NCI-H460 (cell line): ENCODE measurements at places on chromosomes 1 and 21.

- no peak for DNase-seq
Observed at GRCh38 chr1:225754940-225755641, 22.5 kb upstream of the SRP9 start.

DNA sequence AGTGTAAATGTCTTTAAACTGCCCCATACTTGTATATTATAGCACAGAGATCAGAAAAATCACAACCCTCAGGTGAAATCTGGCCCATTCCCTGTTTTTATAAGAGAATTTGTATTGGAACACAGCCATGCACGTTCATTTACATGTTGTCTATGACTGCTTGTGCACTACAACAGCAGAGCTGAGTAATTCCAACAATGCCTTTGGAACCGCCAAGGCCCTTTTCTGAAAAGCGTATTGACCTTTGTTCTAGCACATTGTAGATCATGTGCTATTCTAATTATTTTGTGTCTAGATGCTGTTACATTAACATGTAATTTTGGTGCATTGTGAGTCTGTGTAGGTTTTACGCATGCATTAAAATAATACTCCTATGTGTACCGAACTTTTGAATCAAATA is 339.6 kb downstream of the CHRM3 start:
- DNase-seq: no peak

DNA sequence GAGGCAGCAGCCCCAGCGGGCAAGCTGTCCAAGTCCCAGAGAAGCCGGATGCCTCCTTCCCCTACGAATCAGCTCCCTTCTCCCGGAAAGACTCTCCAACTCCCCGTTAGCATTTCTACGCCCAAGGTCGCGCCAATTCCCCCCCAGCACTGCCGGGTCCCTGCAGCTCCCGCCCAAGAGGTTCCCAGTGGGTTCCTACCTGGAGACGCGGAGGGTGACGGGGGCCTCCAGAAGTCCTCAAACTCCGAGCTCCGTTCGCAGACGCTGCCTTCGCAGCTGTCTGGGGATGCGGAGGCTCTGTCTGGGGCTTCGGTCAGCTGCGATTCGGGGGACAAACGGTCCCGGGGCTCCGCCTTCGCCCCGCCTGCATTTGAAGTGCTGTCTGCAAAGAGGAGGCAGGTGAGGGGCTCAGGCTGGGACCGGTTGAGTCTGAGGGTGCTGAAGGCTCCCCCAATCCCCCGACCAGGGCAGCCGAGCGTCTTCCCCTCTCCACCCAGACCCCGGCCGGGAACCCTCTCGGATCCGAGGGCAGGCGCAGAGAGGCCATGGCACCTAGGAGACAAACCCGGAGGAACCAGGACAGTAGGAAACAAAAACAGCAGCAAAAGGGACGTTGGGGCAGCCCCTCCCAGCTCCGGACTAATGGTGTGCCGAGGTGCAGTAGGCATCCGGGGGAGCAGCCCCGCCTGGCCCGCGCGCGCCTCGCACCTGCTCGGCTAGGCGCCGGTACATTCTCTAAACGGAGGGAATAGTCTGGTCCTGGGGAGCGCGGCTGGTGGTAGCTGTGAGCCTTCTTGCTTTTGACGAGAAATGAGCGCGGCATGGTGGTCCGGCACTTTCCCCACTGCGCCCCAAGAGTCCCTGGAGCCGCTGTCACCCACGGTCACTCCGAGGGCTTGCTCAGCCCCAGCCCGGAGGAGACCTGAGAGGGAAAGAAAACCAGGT is 3.8 kb downstream of the GFI1 start:
- no peak for DNase-seq

GRCh38 chr1:27356619-27357280 is 10.0 kb downstream of the MAP3K6 start:
- no peak for DNase-seq
